ENCODE measurements at places on chromosomes 2 and 18.

DNA sequence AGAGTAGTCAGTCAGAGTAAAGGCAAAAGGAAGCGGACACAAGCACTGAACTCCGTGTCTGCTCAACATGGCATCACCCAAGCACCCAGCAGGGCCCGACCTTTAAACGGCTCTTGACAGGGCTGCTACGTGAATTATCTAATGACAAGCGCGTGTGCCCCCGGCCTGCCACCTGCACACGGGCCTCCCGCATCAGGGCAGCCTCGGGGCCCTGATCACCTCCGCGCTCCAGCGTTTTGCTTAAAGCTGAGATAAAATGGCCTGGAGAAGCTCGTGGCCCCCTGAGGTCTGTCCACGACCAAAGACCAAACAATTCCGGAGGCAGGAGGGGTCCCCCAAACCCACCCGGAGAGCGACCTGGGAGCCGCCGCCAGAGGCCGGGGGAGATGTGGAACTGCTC is 376 bp downstream of the NDUFA10 start:
- no peak for DNase-seq

- DNase-seq: no peak
Measured at GRCh38 chr2:98177286-98177685, 90.3 kb downstream of the VWA3B start.

GRCh38 chr2:3458396-3459184 is 60.7 kb downstream of the ADI1 start:
- DNase-seq: no peak

DNA sequence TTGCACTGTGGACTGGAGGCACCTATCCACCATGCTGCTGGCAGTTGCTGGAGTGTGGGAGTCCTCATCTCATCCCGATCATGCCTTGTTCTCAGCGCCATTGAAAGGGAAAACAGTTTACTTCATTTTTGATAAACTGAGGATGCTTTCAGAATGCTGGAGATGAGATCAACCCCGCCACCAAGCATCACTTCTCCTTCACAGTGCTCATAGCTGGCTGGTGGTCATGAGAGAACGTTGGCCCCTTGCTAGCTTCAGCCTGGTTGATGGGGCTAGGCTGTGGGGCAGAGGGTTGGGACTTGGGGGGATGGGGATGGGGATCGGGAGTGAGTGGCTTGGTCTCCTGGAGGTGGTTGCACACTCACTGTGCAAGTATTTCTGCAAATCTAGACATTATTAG is 30.1 kb downstream of the SOX11 start:
- DNase-seq: no peak

- no peak for DNase-seq
Measured at GRCh38 chr2:9082158-9082557, 78.7 kb upstream of the MBOAT2 start.

DNA sequence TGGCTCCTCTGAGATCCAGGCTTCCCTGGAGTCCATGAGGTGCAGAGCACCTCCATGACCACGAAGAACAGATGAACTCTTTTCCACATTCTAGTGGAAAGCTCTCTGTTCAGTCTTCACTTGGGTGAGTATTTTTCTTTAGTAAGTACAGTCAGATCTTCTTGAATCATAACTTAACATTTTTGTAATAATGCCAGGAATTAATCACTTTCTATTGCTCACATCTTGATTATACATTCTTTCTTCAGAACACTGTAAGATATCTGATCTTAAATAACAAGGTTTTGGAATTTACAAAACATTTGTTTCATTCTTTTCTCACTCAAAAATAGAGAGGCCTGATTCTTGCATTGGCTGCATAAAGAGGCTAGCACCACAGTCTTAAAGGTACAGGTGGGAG is 45.4 kb upstream of the RND3 start:
- no peak for DNase-seq

DNA sequence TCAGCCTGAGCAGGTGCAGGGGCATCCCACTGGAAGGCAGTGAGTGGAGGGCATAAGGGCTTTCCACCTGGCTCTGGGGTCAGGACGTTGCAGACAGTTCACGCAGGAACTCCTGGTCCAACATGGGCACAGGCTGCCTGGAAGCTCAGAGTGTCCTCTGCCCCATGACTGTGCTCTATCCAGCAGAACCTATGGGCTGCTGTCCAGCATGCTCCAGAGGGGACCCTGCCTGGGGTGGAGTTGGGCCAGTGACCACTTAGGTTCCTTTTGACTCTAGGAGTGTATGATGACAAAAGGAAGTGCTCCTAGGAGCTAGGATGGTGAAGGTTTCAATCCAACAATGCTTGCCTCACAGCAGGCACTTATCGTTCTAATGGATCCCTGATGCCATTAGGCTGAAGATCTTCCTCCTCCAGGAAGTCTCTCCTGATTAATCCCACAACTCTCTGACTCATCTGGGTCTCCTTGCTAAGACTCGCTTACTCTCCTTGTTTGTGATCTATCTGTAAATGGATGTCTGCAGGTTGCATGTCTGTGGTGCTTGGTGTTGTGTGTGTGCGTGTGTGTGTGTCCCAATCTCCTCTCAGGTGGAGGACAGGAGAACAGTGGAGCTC is 224.0 kb downstream of the CELF4 start:
- DNase-seq: no peak
